Uterus (tissue), 4 donors: ENCODE measurements at places on chromosomes 2 and 18. TPM values are rescaled to one million over a fixed set of nuclear protein-coding genes. Genes with fewer than 3 reads are reported as not detected.

DNA sequence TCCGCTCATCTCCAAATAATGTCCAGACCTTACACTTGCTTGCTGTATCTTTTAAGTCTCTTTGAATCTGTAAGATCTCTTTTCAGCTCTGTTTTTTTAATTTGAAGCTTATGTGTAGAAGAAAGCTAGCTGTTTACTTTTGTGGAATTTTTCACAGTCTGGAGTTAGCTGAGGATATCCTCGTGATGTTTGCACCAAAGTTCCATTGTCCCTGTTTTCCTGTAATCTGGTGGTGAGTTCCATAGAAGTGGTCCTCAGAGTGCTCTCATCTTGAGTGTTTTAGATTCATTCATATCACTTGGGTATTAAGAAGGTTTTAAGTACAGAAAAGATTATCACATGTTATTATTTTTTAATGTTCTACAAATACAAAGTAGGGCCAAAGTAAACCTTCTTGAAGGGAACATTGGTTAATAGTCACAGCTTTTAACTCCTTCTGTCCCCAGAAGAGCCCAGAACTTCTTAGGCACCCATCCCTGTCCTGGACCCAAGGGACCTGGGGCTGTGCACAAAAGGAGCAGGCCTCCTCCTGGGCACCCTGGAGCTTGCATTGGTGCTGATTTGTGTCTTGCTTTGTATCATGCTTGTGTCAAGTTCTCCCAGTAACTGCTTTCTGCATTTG lies 15.0 kb downstream of the MLPH start:
- no peak for DNase-seq

- DNase-seq = no peak
Observed at GRCh38 chr2:1162768-1163584, 212.3 kb downstream of the SNTG2 start.

GRCh38 chr2:1045109-1045508 lies 94.5 kb downstream of the SNTG2 start:
- no peak for DNase-seq

RIT2 gene
- total RNA-seq = not detected

GRCh38 chr18:35284841-35285240 lies 5.2 kb downstream of the ZSCAN30 start:
- DNase-seq = no peak

- no peak for DNase-seq
Observed at GRCh38 chr2:23545396-23545795, 160.4 kb downstream of the KLHL29 start.

C1QL2 gene
- total RNA-seq = not detected

GRCh38 chr18:58501066-58501896 lies 127.6 kb downstream of the ALPK2 start:
- DNase-seq = no peak

- DNase-seq = peak; percentile 11
Observed at GRCh38 chr2:20469595-20469994, 22.7 kb downstream of the RHOB start.

LBX2 gene
- not detected for total RNA-seq

SP9 gene
- not detected for total RNA-seq

DSEL gene
- total RNA-seq = 12.6 TPM

ANKRD30B gene
- total RNA-seq = not detected

GRCh38 chr2:165902934-165903333 lies 50.6 kb downstream of the TTC21B start:
- no peak for DNase-seq

HRH4 gene
- 0.55 TPM for total RNA-seq

GRCh38 chr2:100757621-100758394 lies 62.1 kb upstream of the NPAS2 start:
- peak; percentile 82 for DNase-seq

GRCh38 chr18:79355433-79356335 lies 40.0 kb upstream of the NFATC1 start:
- no peak for DNase-seq
